ENCODE measurements at places on chromosomes 2 and 18. TPM values are rescaled to one million over a fixed set of nuclear protein-coding genes. Genes with fewer than 3 reads are reported as not detected.

DNA sequence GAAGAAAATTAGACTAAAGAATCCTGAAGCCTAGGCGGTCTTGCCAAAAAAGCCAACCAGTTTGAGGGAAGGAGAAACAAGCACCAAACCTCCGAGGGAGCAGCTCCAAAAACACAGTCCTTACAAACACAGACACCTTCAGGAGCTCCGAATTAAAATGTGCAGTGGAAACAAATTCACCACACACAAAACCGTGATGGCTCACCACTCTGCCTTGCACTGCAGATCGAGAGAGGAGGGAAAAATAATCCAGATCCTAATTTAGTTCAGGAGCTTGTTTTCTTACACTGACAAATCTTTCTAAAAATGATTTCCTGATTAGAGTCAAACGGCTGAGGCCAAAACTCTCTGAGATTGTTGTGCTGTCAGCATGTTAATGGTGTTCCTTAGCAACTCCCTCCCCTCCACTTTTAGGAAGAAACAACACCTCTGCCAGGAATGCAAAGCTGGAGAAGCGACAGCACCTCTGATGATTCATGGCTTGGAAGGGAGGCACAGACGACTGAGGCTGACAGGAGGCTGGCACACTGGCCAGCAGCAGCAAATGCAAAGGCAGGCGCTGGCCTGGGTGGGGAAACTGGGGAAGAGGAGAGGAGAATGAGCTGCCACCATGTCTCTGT, 249.4 kb upstream of the KLHL29 start:
- H3K4me1 ChIP-seq = no peaks in the 10 kb centered on the region
- no peaks in the 10 kb centered on the region for H3K27me3 ChIP-seq
- DNase-seq = no peak
- no peak overlapping the region for H3K4me3 ChIP-seq
- H3K36me3 ChIP-seq = no peaks in the 10 kb centered on the region

DNA sequence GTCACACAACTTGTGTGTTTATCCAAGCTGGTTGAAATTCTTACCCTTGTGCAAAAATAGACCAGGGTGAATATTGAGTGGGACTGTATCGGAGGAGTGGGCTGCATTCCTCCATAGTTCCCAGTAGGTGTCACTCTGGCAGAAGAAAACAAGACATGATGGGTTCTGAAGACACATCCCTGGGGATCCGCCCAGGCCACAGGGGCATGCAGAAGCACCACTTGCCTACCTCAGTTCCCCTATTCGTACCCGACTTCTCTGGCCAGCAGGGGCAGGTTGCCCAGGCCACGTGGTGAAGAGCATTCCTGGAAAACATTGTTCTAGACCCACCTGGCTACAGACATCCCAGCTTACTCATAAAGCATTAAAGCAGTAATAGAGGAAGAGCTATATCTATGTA, 168.2 kb downstream of the FAM210A start:
- no peak overlapping the region for H3K4me3 ChIP-seq
- no peak overlapping the region for H3K27ac ChIP-seq
- H3K4me1 ChIP-seq = no peaks in the 10 kb centered on the region
- H3K27me3 ChIP-seq = peaks cover 12% of the 10 kb centered on the region
- peak; percentile 17 for DNase-seq
- H3K36me3 ChIP-seq = no peaks in the 10 kb centered on the region

GRCh38 chr2:239546541-239546940, 145.7 kb upstream of the HDAC4 start:
- no peak for DNase-seq
- H3K36me3 ChIP-seq = no peaks in the 10 kb centered on the region
- H3K4me1 ChIP-seq = no peaks in the 10 kb centered on the region
- no peak overlapping the region for H3K27ac ChIP-seq
- H3K27me3 ChIP-seq = no peaks in the 10 kb centered on the region
- no peak overlapping the region for H3K4me3 ChIP-seq

DNA sequence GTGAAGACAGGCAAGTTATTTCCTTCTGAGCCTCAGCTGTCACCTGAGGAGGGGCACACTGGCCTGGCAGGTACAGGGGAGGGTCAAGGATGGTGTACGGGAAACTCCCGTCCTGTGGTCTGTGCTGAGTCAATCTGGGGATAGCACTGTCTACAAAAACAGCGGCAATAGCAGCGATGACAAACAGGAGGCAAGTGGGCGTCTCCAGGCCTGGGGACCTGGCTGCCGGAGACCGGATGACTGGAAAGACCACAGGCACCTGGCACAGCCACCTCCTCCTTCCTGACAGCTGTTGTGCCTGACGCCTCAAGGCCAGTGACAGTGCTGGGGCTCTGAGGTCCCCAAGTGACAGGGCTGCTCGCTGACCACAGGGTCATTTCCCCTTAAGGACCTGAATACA, 202.1 kb upstream of the HS6ST1 start:
- no peaks in the 10 kb centered on the region for H3K27me3 ChIP-seq
- no peak overlapping the region for H3K27ac ChIP-seq
- H3K4me3 ChIP-seq = no peak overlapping the region
- no peak for DNase-seq

GRCh38 chr2:148926981-148927401, 52.0 kb downstream of the KIF5C start:
- H3K27me3 ChIP-seq = no peaks in the 10 kb centered on the region
- DNase-seq = no peak
- no peaks in the 10 kb centered on the region for H3K4me1 ChIP-seq
- H3K4me3 ChIP-seq = no peak overlapping the region

DNA sequence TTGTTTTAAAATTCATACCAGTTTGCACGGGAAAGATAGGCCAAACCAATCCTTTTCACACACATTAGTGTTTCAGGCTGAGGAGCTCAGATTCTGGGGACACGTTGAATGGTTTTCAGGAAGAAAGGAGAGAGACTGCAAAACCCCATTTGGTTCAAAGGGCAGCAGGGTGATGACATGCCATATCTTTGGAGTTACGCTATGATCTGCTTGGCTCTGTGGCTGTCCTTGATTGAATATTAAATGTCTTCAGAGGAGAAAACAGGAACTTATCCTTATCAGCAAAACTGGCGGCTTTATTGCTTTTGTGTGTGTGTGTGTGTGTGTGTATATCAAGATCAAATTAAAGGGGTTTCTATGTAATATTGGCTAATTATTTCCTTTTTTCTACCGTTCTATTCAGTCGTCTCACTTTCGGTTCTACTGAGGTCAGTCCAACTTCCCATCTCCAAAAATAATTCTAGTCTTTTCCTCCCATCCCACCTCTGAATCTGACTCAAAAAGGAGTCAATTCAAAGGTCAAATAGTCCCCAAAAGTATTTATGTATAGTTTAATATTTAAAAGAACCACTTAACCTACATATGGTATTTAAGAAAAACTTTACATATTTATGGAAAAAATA, 292.9 kb upstream of the CCDC68 start:
- peaks cover 36% of the 10 kb centered on the region for H3K4me1 ChIP-seq
- H3K27me3 ChIP-seq = no peaks in the 10 kb centered on the region
- DNase-seq = peak; percentile 25
- H3K27ac ChIP-seq = peak overlapping the region; percentile 52

GRCh38 chr2:106139238-106139935, 54.7 kb downstream of the UXS1 start:
- no peak for DNase-seq
- H3K27ac ChIP-seq = no peak overlapping the region
- H3K36me3 ChIP-seq = no peaks in the 10 kb centered on the region
- no peaks in the 10 kb centered on the region for H3K27me3 ChIP-seq
- peaks cover 4% of the 10 kb centered on the region for H3K4me1 ChIP-seq
- H3K4me3 ChIP-seq = no peak overlapping the region

DNA sequence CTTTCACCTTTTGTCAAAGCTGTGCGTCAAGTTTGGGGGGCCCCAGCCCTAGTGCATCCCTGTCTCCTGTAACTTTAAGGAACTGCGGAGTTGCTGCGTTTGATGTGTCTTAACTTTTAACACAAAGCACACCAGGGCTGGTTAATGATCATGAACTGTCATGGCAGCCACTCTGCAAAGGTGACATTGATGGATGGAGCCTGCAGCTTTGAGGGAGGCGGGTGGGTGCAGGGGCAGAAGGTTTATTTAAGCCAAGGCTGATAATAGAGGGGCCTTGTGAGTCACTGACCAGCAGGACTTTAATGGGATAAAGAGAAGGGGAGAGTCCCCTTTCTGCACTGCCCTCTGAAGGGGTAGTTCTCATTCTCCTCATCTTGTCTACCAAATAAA, 190.2 kb upstream of the GATA6 start:
- no peak overlapping the region for H3K27ac ChIP-seq
- no peak for DNase-seq
- H3K27me3 ChIP-seq = no peaks in the 10 kb centered on the region

- no peak overlapping the region for H3K4me3 ChIP-seq
- H3K27ac ChIP-seq = no peak overlapping the region
- H3K4me1 ChIP-seq = no peaks in the 10 kb centered on the region
These were observed 48.1 kb downstream of the MYOM1 start for GRCh38 chr18:3171631-3172030.

DNA sequence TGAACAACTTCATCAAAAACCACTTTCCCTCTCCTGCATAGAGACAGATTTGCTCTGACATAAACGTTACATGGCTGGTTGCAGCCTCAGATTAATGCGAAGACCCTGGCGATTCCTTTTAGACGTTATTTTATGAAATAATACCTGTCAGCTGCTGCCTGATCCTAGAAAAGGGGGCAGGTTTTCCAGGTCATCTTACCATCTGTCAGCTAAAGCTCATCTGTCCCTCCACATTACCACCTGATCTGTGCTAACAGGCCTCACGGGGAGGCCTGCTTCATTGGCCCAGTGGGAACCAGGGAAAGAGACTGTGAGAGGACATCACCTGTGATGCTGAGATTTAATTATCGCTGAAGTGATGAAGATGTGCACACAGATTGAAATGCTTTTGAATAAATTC, 261.0 kb downstream of the ARHGAP15 start:
- no peak overlapping the region for H3K27ac ChIP-seq
- H3K36me3 ChIP-seq = no peaks in the 10 kb centered on the region
- H3K4me1 ChIP-seq = no peaks in the 10 kb centered on the region
- no peak for DNase-seq

- DNase-seq = no peak
- no peak overlapping the region for H3K27ac ChIP-seq
- H3K4me1 ChIP-seq = peaks cover 4% of the 10 kb centered on the region
- no peaks in the 10 kb centered on the region for H3K36me3 ChIP-seq
- H3K4me3 ChIP-seq = no peak overlapping the region
- peaks cover 3% of the 10 kb centered on the region for H3K27me3 ChIP-seq
These were observed 270.9 kb downstream of the ATAD2B start for GRCh38 chr2:23655934-23656596.

- H3K4me1 ChIP-seq = no peaks in the 10 kb centered on the region
- H3K36me3 ChIP-seq = no peaks in the 10 kb centered on the region
- DNase-seq = no peak
- no peak overlapping the region for H3K4me3 ChIP-seq
- no peak overlapping the region for H3K27ac ChIP-seq
- H3K27me3 ChIP-seq = no peaks in the 10 kb centered on the region
These were observed 107.6 kb upstream of the POU3F3 start for GRCh38 chr2:104746299-104746698.

- H3K36me3 ChIP-seq = no peaks in the 10 kb centered on the region
- H3K4me1 ChIP-seq = no peaks in the 10 kb centered on the region
These were observed 379.4 kb downstream of the CDH2 start for GRCh38 chr18:27797484-27797883.

- H3K4me3 ChIP-seq = no peak overlapping the region
- H3K27me3 ChIP-seq = no peaks in the 10 kb centered on the region
- no peaks in the 10 kb centered on the region for H3K4me1 ChIP-seq
- H3K27ac ChIP-seq = no peak overlapping the region
These were observed 572.2 kb upstream of the SALL3 start for GRCh38 chr18:78407466-78407844.

GRCh38 chr2:126699716-126700581, 44.0 kb downstream of the GYPC start:
- no peaks in the 10 kb centered on the region for H3K27me3 ChIP-seq
- no peaks in the 10 kb centered on the region for H3K4me1 ChIP-seq
- H3K36me3 ChIP-seq = peaks cover 6% of the 10 kb centered on the region
- H3K4me3 ChIP-seq = no peak overlapping the region
- DNase-seq = peak; percentile 9

DNA sequence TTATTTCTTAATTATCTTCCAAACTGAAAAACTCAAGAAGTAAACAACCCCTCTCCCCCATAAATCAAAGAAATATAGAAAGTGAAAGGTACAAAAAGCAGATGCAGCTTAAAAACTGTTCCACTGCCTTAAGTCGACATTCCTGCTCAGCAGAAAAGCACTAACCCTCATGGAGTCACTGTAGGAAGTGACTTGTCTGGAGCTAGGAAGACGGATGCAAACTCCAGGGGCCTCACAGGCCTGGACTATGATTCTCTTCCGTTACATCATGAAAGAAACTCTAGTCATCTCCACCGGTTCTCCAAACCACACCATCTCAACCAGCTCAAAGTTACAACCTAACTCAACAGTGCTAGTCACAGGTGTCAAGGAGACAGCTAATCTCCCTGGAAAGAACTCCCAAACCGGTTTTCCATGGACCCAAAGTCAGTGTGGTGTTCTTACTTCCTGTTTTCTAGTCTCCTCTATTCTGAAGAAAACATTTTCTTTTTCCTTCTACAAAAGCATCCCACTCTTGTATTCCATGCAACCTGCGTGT, 128.4 kb downstream of the PIEZO2 start:
- H3K27me3 ChIP-seq = no peaks in the 10 kb centered on the region
- no peak for DNase-seq
- no peak overlapping the region for H3K27ac ChIP-seq
- H3K4me3 ChIP-seq = no peak overlapping the region
- H3K36me3 ChIP-seq = no peaks in the 10 kb centered on the region

DNA sequence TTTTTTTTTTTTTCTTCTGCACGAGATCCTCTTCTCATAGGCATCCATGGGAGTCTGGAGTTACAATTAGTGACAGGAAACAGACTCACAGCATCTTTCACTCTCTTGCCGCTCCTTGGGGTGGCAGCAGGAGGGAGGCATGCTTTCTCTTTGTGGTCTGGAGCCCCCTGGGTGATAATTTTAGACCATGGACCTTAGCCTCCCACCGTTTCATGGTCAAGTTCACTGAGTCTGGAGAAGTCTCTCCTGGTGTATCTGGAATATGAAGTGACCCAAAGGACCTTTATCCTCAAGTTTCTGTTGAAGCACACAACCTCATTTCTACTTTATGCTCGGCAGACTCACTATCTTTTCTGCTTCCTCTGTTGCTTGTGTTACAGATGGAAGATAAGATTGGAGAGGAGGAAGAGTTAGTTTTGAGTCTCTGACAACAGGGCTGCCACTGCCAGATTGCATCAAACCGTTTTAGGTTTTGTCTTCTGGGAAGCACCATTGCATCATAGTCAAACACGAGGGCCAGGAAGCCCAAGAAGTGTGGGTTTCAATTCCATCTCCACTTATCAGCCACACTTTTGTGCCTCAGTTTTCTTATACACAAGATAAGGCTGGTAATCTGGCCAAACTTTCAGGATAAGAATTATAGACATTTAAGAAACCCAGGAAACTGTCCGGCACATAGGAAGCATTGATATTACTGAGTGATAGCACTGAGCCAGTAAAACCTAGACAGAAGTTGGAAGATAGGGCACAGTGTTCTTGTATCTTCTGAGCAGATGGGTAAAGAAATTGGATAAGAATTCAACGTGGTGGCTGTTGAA, 62.3 kb downstream of the ADCYAP1 start:
- no peaks in the 10 kb centered on the region for H3K27me3 ChIP-seq
- no peak for DNase-seq
- H3K4me3 ChIP-seq = no peak overlapping the region

GRCh38 chr18:12884406-12885323, 628 bp upstream of the PTPN2 start:
- peaks cover 7% of the 10 kb centered on the region for H3K4me1 ChIP-seq
- no peaks in the 10 kb centered on the region for H3K36me3 ChIP-seq
- H3K27me3 ChIP-seq = no peaks in the 10 kb centered on the region
- H3K4me3 ChIP-seq = peak overlapping the region; percentile 68

CYRIA gene
- total RNA-seq = 4.9 TPM

CRYBA2 gene
- not detected for total RNA-seq

POTEI gene
- total RNA-seq = 0.50 TPM

CREG2 gene
- 0.11 TPM for total RNA-seq

MIB1 gene
- total RNA-seq = 56.8 TPM

COLEC12 gene
- 11.6 TPM for total RNA-seq
